ENCODE measurements at places on chromosomes 4 and X. TPM values are rescaled to one million over a fixed set of nuclear protein-coding genes. Genes with fewer than 3 reads are reported as not detected.

ACSL4 gene
- 84.9 TPM for total RNA-seq

HSFX1 gene
- total RNA-seq: 0.56 TPM

CCDC158 gene
- total RNA-seq: 0.05 TPM

GPM6B gene
- total RNA-seq: 23.0 TPM

SYTL5 gene
- total RNA-seq: not detected
